ENCODE measurements at places on chromosomes 11 and 22.
A peak's percentile ranks its signal among the peaks of the same experiment; 100 is the strongest.

GRCh38 chr11:32116668-32117067 is 25.8 kb downstream of the RCN1 start:
- no peak for DNase-seq

DNA sequence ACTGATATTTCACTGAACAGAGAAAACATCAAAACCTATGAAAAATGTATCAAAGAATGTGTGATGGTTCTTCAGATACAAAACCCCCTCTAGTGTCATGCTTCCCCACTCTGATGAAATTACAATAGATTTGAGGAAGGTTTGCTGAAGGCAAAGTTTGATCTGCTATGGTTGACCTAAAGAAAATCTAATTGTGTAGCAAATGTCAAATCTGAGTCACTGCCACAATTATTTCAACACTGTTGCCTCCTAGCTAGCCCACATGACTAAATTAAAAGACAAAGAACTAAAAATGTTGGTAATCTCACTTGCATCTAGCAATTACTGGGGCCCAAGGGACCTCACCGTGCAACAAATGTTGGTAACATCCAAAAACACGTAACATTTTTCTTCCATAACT is 728.0 kb downstream of the DLG2 start:
- no peak for DNase-seq

- DNase-seq: no peak
Observed at GRCh38 chr22:48477031-48477721, 1350.5 kb downstream of the BRD1 start.

DNA sequence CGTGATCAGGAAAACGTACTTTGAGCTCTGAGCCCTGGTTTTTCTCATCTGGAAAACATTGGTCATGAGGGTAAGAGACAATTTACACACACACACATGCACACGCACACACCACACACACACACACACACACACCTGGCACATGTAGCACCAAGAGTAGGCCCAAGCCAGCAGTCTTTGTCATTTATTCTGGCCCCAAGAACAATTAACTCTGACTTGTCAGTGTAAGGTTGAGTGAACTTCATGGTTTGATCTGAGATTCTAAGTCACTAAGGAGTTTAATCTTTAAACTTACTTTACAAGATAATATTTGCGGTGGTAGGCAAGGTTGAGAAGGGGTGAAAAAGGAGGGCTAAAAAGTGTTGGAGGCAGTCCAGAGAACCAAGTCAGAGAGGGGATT is 44.1 kb downstream of the MMP20 start:
- DNase-seq: no peak

DNA sequence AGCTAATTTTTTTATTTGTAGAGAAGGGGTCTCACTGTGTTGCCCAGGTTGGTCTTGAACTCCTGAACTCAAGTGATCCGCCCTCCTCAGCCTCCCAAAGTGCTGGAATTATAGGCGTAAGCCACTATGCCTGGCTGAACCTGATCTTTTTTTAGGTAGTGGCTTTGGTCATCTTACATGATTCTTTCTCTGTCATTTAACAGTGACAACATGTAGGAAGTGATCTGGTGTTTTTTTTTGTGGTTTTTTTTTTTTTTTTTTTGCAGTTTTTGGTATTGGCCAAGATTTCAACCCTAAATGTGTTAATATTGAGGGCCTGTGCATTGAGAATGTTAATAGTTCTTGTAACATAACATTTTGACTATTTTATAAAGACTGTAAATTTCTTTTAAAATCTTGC is 8.0 kb upstream of the FERMT3 start:
- DNase-seq: no peak

- DNase-seq: no peak
Observed at GRCh38 chr22:26941896-26942636, 284.7 kb downstream of the MIAT start.

DNA sequence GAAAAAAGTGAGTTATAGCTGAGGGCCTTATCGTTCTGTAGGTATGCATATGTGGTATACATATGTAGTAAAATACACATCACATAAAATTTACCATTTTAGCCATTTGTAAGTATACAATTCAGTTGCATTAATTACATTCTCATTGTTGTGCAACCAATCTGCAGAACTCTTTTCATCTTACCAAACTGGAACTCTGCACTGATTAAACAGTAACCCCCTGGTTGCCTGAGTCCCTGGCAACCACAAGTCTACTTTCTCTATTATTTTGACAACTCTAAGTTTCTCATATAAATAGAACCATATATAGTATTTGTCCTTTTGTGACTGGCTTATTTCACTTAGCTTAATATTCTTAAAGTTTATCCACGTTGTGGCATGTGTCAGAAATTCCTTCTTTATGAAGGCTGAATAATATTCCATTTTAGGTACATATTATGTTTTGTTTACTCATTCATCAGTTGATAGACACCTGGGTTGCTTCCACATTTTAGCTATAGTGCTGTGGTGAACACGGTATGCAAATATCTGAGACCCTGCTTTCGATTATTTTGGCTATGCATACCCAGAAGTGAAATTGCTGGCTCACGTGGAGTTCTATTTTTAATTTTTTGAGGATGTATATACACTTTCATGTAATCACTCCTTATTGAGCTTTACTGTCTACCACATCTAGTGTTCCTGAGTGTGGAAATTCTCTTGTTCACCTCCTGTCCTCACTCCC is 1.6 kb upstream of the DDX10 start:
- no peak for DNase-seq

DNA sequence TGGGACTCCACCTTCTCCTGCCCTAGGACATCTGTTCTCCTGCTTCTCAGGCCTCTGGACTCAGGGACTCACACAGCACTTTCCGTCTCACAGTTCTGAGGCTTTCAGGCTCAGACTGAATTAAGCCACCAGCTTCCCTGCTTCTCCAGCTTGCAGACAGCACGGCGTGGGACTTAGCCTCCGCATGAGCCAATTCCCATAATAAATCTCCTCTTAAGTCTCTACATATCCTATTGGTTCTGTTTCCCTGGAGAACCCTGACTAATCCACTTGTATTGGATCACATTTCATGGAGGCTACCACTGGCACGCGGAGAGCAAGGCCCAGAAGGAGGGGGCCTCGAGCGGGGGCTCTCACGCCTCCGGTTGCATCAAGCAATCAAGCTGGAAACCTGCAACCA is 1313.6 kb downstream of the TBC1D22A start:
- DNase-seq: no peak

- no peak for DNase-seq
Observed at GRCh38 chr11:123284454-123284853, 89.4 kb upstream of the CLMP start.

DNA sequence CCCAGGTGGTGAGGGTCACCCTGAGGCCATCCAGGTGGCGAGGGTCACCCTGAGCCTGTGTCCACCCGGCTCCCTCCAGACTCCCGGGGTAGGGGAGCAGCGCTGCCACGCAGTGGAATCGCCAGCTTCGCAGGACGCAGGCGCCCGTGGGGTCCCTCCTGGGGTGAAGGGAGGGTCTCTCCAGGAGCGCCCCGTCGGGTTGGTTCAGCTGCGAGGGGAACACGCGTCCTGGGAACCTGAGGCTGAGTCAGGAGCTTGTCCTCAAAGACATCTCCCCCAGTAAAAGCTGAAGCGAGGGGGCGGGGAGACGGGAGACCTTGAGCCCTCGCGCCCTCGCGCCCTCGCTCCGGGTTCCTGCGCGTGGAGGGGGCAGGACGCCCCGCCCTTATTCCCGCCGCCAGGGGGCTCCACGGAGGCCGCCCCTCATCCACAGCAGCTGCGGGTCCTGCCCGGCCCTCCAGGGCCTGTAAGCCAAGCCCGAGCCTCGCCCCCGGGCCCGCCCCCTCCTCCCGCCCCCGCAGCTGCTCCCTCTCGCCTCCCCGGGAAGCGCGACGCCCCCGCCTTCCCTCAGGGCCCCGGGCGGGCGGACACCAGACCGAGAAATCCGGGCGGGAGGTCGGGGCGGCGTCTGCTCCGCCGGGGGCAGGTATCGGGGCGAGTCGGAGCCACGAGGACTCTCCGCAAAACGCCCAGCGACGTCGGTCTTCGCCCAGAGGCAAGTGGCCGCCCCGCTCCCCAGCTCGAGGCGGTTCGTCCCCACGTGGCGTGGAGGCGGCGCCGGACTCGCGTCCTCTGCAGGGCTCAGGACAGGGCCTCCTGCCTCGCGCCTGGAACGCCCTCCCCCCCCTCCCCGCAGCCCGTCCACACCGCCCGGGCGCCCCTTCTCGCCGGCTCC is 22.8 kb downstream of the PIM3 start:
- DNase-seq: no peak

DNA sequence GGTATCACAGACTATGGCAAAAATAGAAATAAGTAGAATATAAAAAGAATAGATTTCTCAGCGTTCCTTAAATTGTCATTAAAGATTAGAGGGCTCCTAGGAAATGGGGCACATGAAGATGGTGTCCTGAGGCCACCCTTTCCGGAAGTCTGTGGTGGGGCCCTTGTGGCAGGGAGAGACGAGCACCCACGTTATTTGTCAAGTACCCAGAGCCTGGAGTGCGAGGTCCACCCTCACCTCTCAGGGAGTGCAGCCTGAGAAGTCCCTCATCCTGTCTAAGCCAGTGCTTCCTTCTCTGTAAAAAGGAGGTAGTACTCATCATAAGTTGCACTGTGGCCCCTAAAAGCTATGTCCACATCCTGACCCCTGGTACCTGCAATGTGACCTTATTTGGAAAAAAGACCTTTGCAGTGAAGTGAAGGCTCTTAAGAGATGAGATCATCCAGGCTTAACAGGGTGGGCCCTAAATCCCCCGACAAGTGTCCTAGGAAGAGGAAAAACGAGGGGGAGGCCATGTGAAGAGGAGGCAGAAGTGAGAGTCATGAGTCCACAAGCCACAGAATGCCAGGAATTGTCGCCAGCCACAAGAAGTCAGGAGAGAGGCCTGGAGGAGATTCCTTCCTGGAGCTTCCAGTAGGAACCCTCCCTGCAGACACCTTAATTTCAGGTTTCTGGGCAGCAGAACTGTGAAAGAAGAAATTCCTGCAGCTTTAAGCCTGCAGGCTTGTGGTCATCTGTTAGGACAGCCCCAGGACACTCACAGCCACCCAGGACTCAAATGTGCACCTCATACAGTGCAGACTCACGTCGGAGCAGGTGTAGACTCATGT is 76.8 kb upstream of the CCND1 start:
- no peak for DNase-seq

DNA sequence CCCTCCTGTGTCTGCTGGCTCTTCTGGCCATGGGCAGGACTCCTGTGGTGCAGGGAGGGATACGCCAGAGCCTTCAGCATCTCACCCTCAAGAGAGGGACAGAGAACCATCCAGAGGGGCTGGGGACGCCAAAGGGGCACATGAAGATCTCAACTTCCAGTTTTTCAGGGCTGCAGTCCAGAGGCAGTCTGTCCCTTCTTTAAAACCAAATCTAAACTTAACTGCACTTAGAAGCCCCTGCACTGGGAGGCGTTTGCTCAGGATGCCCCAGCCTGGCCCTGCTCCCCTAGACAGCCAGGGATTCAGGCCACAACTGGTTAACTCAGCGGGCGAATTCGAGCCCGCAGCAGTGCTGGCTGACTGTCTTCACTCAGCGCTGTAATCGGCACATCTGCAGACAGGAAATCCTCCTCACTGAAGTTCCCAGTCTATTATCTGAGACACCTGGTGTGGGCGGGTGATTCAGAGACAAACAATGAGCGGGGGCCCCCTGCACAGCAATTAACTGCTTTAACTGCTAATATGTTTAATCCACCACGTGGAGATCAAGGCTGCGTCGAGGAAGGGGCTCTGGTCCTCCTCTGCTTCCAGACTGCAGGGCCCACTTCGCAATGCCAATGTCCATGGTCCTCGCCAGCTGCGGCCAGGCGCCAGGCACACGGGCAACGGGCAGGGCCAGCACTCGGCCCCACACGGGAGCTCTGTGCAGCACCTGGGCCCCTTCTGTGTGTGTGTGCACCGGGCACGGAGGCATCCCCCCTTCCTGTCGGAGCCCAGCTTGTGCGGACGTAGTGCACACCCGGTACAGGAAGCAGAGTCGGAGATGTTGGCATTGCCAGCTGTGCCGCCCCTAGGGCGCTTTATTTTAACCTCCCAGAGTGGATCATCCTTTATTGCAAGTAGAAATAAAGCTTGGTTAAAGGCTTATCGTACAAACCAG is 36.9 kb upstream of the GNB1L start:
- peak; percentile 44 for DNase-seq

DNA sequence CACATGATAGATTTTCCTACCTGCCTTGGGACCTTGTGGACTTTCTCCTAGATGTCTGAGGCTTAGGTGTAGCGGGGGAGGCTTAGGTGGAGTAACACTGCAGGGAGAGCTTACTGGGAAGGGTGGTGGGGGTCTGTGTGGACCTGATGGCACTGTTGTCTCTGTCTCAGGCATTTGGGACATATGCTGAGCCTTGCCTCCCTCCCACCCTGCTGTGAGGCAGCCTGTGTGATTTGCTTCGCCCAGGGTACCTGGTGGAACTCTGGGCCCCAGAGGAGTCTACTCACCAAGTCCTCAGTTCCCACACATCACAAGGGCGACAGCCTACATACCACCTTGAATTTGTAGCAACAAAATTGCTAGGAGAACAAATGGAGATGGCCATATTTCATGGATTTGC is 80.7 kb downstream of the CEP164 start:
- no peak for DNase-seq

GRCh38 chr11:69661413-69661715 is 13.8 kb downstream of the LTO1 start:
- no peak for DNase-seq

DNA sequence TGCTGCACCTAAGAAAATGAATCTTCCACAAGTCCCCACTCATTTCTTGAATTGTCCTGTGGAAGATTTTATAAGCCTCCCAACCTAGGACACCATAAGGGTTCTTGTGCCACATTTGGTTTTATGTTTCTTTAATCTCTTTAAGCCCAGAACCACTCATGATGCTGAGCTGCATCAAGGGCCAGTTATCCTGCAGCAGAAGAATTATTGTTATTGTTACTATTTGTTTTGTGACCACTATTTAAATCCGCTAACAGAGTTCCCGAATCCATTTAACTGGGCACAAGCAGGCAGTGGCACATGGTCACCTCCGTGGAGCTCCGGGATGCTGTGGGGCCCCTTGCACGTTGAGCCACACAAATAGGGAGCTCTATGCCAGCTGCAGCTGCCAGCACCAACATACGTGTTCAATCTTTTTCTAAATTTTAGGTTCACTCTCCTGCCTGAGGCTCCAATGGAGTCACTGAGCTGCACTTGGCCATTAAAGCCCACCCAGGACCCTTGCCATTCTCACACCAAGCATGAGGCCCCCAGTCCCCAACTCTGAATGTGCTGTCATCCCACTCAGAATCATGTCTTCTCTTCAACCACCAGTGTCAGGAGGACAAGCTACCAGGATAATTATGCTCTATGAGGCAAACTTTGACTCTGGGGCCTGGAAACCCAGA is 60.6 kb downstream of the DGCR2 start:
- DNase-seq: no peak

- DNase-seq: no peak
Observed at GRCh38 chr11:12274558-12275197, 102.7 kb upstream of the PARVA start.

Measured in stimulated activated CD8-positive, alpha-beta memory T cell treated with anti-CD3 and anti-CD28 coated beads, Interleukin-7, amount 100 ng/mL, for 1 hour (primary cell).